Activated naive CD8-positive, alpha-beta T cell treated with anti-CD3 and anti-CD28 coated beads, Interleukin-2, amount 50 U/mL, for 16 hours (primary cell): ENCODE measurements at places on chromosomes 3 and 15.

DNA sequence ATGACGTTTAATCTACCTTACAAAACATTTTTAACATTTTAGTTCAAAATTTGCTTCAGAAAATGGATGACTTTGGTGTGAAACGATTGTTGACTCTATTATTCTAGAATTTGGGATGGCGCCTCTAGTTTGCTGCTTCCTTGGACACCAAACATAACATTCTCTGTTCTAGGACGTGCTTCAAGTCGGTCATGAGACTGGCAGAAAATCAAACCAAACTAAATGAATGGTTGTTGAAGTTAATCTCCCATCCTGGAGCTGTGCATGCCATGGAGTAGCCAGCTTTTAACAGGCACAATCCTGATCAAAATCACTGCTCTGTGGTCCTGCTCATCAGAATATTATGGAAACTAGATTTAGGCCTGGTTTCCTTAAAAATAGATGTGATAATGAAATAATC, 9.6 kb upstream of the LRRFIP2 start:
- no peak for DNase-seq

DNA sequence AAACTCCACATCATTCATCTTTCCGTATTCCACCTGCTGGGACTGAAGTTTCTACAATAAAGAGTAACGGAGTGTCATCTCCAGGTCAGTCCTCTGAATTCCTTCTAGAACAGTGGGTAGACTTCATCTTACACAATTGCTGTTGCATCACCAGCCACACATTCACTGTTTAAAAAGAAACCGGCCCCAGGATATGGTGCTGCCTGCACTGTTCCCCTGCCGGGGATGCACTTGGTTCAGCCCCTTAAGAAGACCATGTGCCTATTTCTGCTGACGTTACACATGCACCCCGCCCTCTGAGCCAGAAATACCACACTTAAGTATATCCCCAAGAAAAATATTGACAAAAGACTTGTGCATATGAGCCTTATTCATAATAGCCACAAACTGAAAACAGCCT, 233.4 kb downstream of the FEZF2 start:
- DNase-seq, result no peak

GRCh38 chr3:4782095-4782494, 197.1 kb upstream of the BHLHE40 start:
- no peak for DNase-seq

- DNase-seq, result no peak
Observed at GRCh38 chr3:61927332-61927731, 366.0 kb downstream of the PTPRG start.

GRCh38 chr15:100235030-100235617, 106.7 kb downstream of the ADAMTS17 start:
- no peak for DNase-seq
